ENCODE measurements at places on chromosomes 5 and 9. TPM values are rescaled to one million over a fixed set of nuclear protein-coding genes. Genes with fewer than 3 reads are reported as not detected.

GRCh38 chr5:2570586-2570985, 180.9 kb downstream of the IRX2 start:
- no peak overlapping the region for H3K4me3 ChIP-seq
- no peaks in the 10 kb centered on the region for H3K4me1 ChIP-seq
- no peaks in the 10 kb centered on the region for H3K27me3 ChIP-seq
- no peak overlapping the region for H3K27ac ChIP-seq

Gene POU5F2
- 4.2 TPM for total RNA-seq

Gene EIF4E1B
- not detected for total RNA-seq

GRCh38 chr5:172771439-172772111, 580 bp upstream of the DUSP1 start:
- peak overlapping the region; percentile 84 for H3K4me3 ChIP-seq
- H3K27ac ChIP-seq: peak overlapping the region; percentile 100
- DNase-seq: peak; percentile 53
- no peaks in the 10 kb centered on the region for H3K27me3 ChIP-seq
- H3K36me3 ChIP-seq: peaks cover 25% of the 10 kb centered on the region

DNA sequence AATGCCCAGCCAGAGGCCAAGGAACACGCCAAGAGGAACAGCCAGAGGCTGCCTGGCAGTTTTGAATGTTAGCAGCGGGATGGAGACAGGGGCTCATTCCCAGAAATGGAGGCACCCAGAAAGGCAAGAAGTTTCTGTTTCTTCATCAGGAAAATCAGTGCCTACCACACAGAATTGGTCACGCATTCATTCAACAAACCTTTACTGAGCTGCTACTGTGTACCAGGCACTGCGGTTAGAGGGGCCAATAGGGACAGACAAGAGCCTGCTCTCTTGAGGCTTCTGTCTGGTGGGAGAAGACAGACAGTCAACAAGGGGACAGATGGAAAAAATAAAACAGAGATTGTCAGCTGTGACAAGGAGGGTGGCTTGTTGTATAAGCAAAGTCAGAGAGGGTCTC, 27.2 kb upstream of the CPLX2 start:
- DNase-seq: no peak
- H3K36me3 ChIP-seq: no peaks in the 10 kb centered on the region
- H3K4me3 ChIP-seq: no peak overlapping the region
- H3K27ac ChIP-seq: no peak overlapping the region
- H3K27me3 ChIP-seq: no peaks in the 10 kb centered on the region

DNA sequence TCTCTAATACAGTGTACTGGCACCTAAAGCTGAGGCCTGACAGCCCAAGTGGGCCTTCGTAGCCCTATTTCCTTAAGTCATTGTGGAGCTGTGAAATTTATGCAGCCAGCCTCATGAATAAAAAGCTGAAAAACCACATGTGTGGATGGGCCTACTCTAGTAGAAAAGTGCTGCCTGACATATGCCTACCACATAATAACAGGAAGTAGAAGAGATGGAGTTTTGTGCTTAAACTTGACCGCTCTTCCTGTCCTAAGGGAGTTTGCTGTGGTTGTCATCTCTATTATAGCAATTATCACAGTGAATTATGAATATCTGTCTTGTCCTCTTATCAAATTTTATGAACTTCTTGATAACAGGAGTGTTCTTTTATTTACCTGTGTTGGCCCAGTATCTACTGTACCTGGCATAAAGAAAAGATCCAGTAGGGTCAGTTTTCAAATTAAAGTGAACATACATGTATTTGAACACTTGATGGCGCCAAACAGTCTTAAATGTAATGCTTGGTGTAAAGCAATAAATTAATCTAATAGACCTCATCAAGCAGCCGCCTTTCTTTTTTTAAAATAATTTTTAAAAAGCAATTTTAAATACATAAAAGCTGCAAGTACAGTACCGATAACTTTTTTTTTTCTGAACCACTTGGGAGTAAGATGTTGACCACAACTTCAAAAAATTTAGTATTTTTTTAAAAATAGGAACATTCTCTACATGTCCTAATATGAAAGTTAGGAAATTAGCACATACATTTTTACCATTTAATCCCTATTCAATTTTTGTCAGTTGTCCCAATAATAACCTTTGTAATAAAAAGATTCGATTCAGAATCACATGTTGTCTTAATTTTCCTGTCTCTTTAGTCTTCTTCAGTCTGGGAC, 51.0 kb downstream of the FKTN start:
- no peaks in the 10 kb centered on the region for H3K27me3 ChIP-seq
- peak; percentile 38 for DNase-seq
- H3K36me3 ChIP-seq: no peaks in the 10 kb centered on the region
- H3K4me3 ChIP-seq: no peak overlapping the region
- H3K4me1 ChIP-seq: no peaks in the 10 kb centered on the region
- H3K27ac ChIP-seq: no peak overlapping the region

DNA sequence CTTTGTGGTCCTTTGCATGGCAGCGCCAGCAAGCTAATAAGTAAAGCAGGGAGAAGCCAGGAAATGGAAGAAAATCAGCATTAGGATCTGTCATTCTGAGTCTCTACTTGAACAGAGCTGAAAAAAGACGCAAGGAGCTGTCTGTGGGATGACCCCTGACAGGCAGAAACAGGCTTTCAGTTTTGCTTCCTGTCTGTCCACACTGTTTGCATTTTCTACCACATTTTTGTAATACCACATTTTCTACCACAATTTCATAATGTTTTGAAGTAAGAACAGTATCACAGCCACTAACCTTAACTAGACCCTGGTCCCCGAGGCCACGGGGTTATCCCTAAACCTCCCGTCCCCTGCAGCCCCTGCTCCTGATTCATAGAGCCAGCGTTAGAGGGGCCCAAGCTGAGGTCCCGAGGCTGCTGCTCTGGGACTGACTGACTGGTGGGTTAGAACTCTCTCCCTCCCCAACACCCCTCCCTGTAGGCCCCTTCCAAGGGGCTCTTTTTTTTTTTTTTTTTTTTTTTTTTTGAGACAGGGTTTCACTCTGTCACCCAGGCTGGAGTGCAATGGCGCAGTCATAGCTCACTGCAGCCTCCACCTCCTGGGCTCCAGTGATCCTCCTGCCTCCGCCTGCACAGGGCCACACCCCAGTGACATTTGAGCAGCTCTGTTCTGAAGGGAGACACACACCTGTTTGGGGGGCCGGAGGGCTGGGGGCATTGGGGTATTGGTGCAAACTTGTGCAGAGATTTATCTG, 4.0 kb upstream of the CLIC3 start:
- H3K27ac ChIP-seq: no peak overlapping the region
- DNase-seq: no peak
- peak overlapping the region; percentile 35 for H3K4me3 ChIP-seq
- peaks cover 38% of the 10 kb centered on the region for H3K4me1 ChIP-seq

DNA sequence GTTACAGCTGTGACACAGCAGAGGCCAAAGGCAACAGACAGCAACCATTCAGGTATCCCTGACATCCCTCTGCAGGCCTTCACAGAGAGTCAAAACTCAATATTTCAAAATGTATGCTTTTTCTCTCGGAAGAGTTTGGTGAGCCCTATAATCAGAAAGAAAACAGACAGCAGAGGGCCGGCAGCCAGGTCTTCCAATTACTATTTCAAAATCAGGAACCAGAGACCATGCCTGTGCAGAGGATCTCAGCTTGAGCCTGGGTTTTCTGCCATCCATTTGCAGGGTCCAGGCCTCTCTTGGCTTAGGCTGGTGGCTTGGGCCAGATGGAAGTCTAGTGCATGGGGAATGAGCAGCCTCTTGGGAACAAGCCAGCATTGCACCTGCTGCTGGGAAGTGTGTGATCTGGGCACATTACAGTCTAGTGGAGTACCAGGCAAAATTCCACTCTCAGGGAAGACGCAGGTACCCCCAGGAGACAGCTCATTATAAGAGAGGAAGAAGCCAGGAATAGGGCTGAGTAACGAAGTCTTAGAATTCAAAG, 231.3 kb downstream of the ENC1 start:
- no peak overlapping the region for H3K27ac ChIP-seq
- peaks cover 3% of the 10 kb centered on the region for H3K27me3 ChIP-seq
- DNase-seq: no peak
- no peaks in the 10 kb centered on the region for H3K4me1 ChIP-seq
- H3K36me3 ChIP-seq: no peaks in the 10 kb centered on the region

Gene IFNK
- total RNA-seq: not detected

DNA sequence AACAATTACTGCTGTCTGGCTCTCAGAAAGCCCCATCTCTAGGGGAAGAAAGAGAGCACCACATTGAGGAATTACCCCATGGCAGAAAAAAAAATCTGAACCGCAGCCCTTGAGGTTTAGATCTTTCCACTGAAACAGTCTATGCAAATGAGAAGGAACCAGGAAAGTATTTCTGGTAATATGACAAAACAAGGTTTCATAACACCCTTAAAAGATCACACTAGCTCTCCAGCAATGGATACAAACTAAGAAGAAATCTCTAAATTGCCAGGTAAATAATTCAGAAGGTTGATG, 427.1 kb downstream of the PRELID2 start:
- no peaks in the 10 kb centered on the region for H3K27me3 ChIP-seq
- H3K36me3 ChIP-seq: no peaks in the 10 kb centered on the region
- DNase-seq: no peak
- H3K4me1 ChIP-seq: no peaks in the 10 kb centered on the region
- no peak overlapping the region for H3K27ac ChIP-seq
- no peak overlapping the region for H3K4me3 ChIP-seq

- DNase-seq: no peak
- peaks cover 15% of the 10 kb centered on the region for H3K27me3 ChIP-seq
- peaks cover 9% of the 10 kb centered on the region for H3K4me1 ChIP-seq
Observed at GRCh38 chr5:138611678-138612218, 36.5 kb upstream of the HSPA9 start.

GRCh38 chr5:54024466-54024865, 285.9 kb downstream of the ARL15 start:
- H3K36me3 ChIP-seq: no peaks in the 10 kb centered on the region
- no peaks in the 10 kb centered on the region for H3K27me3 ChIP-seq
- no peak for DNase-seq
- peaks cover 6% of the 10 kb centered on the region for H3K4me1 ChIP-seq

Gene HTR4
- not detected for total RNA-seq

Gene OBP2B
- not detected for total RNA-seq

DNA sequence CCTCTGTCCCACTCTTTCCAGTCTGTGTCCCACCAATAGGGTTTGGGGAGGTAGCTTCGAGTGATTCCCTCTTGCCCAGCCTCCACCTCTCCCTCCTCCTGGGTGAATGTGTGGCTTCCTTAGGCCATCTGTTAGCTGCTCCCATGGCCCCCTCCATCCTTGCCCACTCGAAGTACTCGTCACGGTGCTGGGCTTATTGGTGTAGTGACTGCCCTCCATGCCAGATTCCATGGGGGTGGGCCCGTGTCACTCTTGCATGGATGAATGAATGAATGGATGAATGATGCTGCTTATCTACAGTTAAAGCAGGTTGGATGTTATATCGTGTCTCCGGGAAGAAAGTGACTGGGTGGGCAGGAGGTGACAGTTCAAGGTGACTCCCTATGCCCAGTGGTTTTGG, 19.1 kb downstream of the HMCN2 start:
- H3K27me3 ChIP-seq: no peaks in the 10 kb centered on the region
- no peak overlapping the region for H3K4me3 ChIP-seq
- H3K36me3 ChIP-seq: no peaks in the 10 kb centered on the region
